Hindlimb muscle (tissue), 1 donor: ENCODE measurements at places on chromosomes 5 and 9. TPM values are rescaled to one million over a fixed set of nuclear protein-coding genes. Genes with fewer than 3 reads are reported as not detected.

GRCh38 chr5:151719228-151720000, 32.7 kb upstream of the SPARC start:
- no peak for DNase-seq

DNA sequence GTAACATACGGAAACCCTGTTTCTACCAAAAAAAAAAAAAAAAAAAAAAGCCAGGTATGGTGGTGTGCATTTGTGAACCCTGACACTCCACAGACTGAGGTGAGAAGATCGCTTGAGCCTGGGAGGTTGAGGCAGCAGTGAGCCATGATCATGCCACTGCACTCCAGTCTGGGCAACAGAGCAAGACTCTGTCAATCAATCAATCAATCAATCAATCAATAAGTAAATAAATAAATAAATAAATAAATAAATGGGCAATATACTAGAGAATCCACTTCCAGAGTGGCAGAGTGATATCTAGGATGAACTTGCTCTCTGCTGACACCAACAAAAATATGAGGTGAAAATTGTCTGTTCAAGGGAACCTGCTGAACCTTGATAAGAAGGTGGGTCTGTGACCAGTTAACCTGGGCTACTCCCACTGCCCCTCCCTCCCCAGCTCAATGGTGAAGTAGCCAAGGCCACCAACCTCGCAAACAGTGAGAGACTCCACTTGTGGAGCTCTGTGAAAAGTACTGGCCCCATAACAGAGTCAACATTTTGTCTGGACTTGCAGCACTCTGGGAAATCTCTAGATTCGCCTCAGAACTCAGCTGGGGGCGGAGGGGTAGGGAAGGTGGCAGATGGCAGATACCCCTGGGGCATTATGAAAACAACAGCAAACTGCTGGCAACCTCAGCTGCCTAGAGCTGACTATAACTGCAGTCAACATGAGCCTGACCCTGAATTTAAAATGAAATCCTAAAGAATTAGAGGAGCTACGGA, 163.7 kb downstream of the ROR2 start:
- DNase-seq, result no peak

DNA sequence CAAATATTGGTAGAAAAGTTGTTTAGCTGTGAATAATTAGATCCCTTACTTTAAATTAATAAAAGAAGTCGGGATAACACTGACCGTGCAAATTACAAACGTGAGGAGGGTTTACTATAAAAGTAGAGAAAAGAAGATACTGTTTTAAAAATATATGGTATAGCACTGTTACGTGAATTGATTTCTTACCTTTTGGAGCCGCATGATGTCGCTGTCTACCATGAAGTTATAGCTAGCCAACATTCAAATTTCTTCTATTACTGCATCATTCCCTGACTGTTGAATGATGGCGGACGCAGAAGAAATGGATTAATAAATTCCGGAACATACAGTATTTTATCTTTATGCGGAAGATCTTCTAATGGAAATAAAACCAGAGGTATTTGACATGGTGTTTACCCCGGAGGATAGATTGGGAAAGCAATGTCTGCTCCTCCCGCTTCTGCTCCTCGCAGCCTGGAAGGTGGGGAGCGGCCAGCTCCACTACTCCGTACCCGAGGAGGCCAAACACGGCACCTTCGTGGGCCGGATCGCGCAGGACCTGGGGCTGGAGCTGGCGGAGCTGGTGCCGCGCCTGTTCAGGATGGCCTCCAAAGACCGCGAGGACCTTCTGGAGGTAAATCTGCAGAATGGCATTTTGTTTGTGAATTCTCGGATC, at the start of gene PCDHA6:
TSS of gene PCDHA6 (plus strand) at position 257 of the 658 bp plus-strand sequence. CDS start at position 389, 132 bp downstream.
- DNase-seq, result no peak

- no peak for DNase-seq
Observed at GRCh38 chr5:166324372-166324771, 1967.1 kb upstream of the WWC1 start.

Gene WDR5
- polyA plus RNA-seq, result 46.2 TPM

- DNase-seq, result no peak
Observed at GRCh38 chr9:114910541-114910940, 19.9 kb downstream of the TNFSF8 start.

DNA sequence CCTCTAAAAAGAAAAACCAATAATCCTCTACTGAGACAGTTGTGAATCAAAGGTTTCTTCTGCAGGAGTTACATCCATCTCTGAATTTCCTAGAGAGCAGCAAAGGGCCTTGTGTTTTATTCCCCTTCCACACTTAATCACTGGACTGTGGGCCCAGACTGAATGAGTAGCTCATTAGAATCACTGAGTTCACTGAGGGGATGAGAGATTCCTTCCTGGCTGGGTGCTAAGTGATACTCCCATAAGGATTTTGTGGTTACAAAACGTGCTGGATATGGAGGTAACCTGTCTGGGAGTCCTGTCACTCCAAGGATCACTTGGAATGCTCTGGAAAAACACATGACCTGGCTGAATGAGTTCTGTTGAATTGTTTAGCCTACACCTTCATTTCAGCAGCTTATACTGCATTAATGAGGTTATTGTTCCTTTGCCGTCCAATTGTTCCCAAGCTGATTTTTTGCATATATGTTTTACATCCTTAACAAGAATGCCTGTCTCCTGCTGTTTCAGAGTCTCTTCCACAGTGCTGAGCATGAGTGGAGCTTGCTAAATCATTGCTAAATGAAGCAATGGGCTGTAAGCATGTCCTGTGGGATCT, 82.9 kb downstream of the MEF2C start:
- DNase-seq, result no peak

DNA sequence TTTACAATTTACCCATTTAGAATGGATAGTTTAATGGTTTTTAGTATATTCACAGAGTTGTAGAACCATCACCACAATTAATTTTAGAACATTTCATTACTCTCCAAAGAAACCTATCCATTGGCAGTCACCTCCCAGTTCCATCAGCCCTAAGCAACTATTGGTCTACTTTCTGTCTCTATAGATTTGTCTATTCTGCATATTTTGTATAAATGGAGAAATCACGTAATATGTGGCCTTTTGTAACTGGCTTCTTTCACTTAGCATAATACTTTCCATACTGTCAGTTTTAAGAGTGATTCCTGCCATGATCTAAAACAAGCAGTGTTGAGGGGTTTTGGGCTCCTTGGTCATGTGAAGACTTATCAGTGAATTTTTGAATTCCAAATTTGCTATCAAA, 12.7 kb downstream of the OCLN start:
- DNase-seq, result no peak

Gene SLC24A2
- polyA plus RNA-seq, result 1.2 TPM

- DNase-seq, result no peak
Observed at GRCh38 chr5:136011414-136012001, 17.3 kb upstream of the TGFBI start.

Gene PRUNE2
- 10.6 TPM for polyA plus RNA-seq

GRCh38 chr5:178206166-178207101, 2.1 kb downstream of the HNRNPAB start:
- no peak for DNase-seq

Gene REEP2
- 28.2 TPM for polyA plus RNA-seq

Gene BSPRY
- polyA plus RNA-seq, result 0.52 TPM

- DNase-seq, result no peak
Observed at GRCh38 chr9:136257381-136258298, 12.0 kb upstream of the QSOX2 start.

DNA sequence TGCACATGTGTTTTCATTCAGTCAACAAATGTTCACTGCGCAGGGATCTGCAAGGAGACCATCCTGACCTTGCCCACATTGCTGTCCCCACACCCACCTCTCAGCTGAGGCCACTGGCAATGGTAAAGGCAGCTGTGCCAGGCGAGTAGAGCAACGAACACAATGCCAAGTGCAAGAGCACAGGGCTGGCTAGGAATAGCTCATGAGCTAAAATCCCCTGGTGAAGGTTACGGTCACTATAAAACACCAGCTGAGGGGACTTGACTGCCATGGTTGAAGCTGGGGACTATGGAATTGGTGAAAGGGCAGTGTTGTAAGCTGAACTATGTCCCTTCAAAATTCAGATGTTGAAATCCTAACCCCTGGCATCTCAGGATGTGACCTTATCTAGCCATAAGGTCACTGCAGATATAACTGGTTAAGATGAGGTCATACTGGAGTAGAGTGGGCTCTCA, 96.1 kb downstream of the OTULIN start:
- no peak for DNase-seq

GRCh38 chr9:16960084-16960483, 89.6 kb upstream of the BNC2 start:
- no peak for DNase-seq

- no peak for DNase-seq
Observed at GRCh38 chr5:135246923-135247795, 151.9 kb downstream of the MACROH2A1 start.
